ENCODE measurements at places on chromosomes 5 and 9. TPM values are rescaled to one million over a fixed set of nuclear protein-coding genes. Genes with fewer than 3 reads are reported as not detected.

Gene TAF11L5
- total RNA-seq: not detected

Gene OTP
- not detected for total RNA-seq

Gene SLCO4C1
- total RNA-seq: not detected

Gene SHISAL2B
- not detected for total RNA-seq

Gene GDA
- not detected for total RNA-seq

Gene C5orf52
- total RNA-seq: not detected

Gene PFN3
- total RNA-seq: not detected

Gene UGCG
- 28.8 TPM for total RNA-seq

Gene CER1
- total RNA-seq: not detected

Gene ANXA1
- total RNA-seq: 513 TPM

Gene TMC1
- total RNA-seq: 0.12 TPM

Gene PROP1
- not detected for total RNA-seq

- DNase-seq: no peak
Measured at GRCh38 chr9:109250771-109251079, 70.1 kb downstream of the EPB41L4B start.

- no peak for DNase-seq
Measured at GRCh38 chr5:133081703-133082102, 29.9 kb downstream of the HSPA4 start.

- DNase-seq: no peak
Measured at GRCh38 chr5:124262470-124262869, 484.0 kb downstream of the ZNF608 start.

GRCh38 chr9:135227641-135228251 lies 140.3 kb downstream of the OLFM1 start:
- DNase-seq: no peak

DNA sequence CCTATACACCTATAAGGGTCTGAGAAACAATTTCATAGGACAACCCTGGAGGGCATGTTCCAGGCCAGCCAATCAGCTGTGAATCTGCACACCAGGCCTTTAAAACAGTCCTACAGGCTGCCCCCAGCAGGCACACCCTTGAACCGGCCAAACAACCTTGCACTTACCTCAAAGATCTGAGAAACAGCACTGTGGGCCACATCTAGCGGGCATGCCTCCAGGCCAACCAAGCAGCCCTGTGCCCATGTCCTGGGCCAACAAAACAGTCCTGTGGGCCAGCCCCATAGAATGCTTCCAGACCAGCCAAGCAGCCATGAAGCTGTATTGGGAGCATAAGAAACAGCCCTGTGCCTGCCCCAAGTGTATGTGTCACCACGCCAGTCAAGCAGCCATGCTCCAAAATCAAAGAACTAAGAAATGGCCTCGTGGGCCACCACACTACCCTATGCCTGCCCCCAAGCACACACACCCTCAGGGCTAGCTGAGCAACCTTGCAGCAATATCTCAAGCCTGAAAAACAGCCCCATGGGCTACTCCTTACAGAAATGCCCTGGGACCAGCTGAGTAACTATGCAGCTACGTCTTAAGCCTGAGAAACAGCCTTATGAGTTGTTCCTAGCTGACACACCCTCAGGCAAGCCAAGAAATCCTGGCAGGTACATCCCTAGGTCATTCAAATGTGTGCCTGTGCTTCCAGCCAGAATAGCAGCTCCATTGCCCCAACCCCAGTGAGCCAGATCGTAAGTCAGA lies 2243.8 kb upstream of the C9orf72 start:
- DNase-seq: no peak

GRCh38 chr5:74081126-74081525 lies 455.1 kb downstream of the ARHGEF28 start:
- no peak for DNase-seq

- DNase-seq: no peak
Measured at GRCh38 chr9:35257986-35258659, 96.3 kb downstream of the UNC13B start.

GRCh38 chr9:95752129-95752731 lies 123.3 kb upstream of the ERCC6L2 start:
- DNase-seq: no peak

DNA sequence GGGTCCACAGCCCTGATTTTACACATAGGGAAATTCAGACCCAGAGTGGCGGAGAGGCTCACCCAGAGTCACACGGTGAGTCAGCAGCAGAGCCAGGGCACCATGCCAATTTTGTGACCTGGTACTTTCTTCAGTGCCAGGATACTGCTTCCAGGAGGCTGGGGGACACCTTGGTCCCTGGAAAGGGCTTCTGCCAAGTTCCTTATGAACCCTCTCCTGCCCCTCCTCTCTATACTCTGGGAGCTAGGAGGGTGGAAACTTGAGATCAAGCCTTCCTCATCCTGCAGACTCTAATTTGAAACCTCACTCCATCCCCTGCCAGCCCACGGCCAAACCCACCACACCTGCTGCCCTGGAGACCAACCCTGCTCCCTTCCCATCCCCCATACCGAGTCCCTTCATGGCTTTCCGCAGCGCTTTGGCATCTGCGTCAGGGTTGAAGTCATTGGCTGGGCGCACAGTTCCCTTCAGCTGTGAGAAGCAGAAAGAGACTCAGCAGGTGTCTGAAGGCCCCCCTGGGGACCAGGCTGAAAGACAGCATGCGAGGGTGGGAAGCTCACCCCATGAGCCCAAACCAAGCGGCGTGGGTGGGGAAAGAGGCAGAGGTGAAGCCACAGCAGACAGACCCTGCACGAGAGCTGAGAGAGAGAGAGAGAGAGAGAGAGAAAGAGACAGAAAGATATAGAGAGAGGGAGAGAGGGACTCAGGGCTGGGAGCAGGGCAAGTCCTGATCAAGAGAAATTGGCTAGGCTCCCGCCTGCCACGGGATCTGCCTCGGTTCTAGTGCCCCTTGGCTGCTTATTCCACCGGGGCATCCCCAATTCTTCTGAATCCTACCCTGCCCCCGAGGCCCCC lies 33.5 kb downstream of the ANXA6 start:
- DNase-seq: no peak

GRCh38 chr9:135989722-135990467 lies 28.7 kb upstream of the UBAC1 start:
- no peak for DNase-seq

- no peak for DNase-seq
Measured at GRCh38 chr5:170117736-170118135, 12.0 kb downstream of the FOXI1 start.

GRCh38 chr9:33229359-33230114 lies 10.4 kb upstream of the SPINK4 start:
- no peak for DNase-seq

- DNase-seq: no peak
Measured at GRCh38 chr9:80874276-80874675, 815.1 kb downstream of the TLE1 start.

DNA sequence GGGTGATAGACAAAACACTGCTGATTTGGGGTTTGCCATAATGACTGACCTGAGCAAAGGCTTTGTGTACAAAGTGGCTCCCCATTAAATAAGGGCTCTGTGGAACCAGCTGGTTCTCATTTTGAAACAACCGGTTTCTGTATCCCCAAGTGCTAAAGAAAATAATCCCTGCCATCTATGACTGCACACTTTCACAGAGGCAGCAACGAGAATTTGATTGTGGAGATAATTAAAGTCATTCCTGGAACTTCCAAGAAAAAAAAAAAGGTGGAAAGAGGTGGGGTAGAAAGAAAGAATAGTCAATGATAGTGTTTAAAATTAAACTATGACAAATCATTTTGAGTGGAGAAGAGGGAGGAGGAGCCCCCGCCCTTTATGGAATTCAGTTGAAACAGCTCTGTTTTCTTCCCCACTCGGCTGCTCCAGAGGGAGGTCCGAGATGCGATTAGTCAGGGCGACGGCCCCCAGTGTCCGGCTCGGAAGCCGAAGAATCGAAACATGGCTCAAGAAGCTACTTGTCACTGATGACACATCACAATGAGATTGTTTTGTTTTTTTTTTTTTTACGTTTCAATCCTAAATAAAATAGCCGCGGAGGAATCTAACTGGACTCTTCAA lies 38.4 kb downstream of the EBF1 start:
- DNase-seq: no peak
